ENCODE measurements at places on chromosomes 5 and 9.

GRCh38 chr9:105911104-105911911 is 217.0 kb downstream of the TMEM38B start:
- DNase-seq, result no peak

DNA sequence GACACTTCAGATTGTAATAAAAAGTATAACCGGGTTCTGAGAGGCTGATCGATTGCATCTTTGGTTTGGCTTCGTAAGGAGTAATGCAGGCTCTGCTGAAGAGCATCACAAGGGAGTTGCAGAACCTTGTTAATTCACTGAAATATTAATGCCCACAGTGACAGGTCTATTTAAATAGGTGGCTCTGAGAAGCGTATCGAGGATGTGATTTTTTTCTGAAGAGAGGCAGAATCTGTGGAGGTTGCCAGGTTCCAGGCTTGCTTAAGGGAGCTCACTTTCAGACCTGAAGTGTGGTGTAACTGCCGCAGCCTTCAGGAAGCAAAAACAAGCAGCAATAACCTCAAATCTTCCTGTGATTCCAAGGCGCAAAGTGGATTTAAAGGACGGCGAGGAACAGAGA is 80.3 kb downstream of the ANKRD33B start:
- DNase-seq, result no peak

DNA sequence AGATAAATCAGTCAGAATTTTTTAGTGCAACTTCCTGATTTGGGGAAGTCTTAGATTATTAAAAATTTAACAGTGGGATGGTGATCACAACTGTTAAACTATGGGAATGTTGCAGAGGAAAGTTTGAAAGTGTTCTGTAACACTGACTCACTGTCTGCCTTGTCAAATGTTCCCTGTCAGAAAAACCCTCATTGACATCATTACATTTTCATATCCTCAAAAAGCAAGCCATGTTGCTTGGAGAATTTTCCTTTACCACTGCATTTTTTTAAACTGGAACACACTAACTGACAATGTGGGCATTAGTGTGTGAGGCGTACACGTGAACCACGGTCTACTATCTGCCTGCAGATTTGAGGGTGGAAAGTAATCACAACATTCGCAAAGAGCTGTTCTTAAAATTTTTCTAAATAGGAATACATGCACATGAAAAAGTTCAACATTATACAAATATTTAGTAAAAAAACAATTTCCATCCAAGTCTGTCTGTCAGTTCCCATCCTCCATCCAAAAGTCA is 28.6 kb upstream of the IL7R start:
- no peak for DNase-seq

GRCh38 chr5:143004361-143005145 is 234.4 kb downstream of the ARHGAP26 start:
- no peak for DNase-seq

GRCh38 chr5:146890731-146891440 is 12.3 kb upstream of the PPP2R2B start:
- DNase-seq, result no peak

GRCh38 chr9:114185570-114186490 is 30.5 kb downstream of the COL27A1 start:
- DNase-seq, result no peak

- DNase-seq, result no peak
Measured at GRCh38 chr9:20200991-20201431, 412.2 kb upstream of the SLC24A2 start.

DNA sequence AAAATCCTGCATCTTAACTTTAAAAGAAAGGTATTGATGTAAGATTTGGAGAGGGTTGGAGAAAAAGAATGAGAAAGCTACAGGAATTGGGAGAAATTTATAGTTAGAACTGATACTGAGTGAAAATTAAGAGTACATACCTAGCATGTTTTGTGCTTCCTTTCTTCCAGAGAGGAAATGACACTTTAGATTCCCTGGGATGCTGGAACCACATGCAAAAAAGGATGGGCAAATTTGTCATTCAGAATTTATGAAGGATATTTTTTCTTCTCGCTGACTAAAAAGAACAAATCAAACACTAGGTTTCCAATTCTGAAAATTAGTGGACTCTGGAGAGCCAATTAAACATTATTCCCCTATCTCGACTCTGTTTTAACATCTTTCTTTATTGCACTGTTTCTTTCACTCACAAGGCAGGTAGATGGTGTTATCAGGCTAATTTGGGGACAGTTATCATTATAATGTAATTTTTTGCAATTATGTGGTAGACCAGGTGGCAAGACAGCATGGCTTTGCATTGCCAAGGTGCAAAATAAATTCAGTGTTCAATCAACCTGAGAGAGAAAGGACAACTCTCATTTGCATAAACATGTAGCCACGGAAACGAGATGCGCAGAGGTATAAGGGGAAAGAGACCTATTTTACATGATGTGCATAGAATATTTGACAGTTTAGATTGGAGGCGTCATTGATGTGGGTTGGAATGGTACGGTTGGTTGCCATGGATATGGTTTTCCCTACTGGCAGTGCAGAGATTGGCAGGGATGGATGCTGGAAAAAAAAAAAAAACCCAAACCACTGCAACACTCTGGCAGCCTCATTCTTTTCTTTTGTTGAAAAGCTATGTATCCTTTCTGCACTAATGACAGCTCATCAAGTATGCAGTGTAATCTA is 320.4 kb upstream of the CCNH start:
- no peak for DNase-seq

DNA sequence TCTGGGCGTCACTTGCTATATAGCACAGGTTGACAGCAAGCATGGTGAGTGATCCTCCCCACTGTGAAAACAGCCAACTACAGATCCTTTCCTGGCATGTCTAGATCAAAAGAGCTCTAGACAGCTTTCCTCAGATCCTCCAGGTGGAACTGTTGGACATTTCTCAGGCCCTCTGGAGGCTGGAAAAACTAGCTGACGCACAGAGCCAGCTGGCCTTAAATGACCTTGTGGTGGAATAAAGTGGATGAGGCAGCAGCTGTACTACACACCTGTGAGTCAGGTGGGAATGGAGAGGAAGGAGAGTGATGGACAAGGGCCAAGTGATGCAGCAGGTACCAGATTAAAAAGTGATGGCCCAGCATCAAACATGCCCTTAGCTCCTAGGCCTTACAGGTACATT is 172.7 kb downstream of the TRIM32 start:
- DNase-seq, result no peak

GRCh38 chr5:145681686-145682085 is 153.5 kb downstream of the PRELID2 start:
- peak; percentile 39 for DNase-seq

DNA sequence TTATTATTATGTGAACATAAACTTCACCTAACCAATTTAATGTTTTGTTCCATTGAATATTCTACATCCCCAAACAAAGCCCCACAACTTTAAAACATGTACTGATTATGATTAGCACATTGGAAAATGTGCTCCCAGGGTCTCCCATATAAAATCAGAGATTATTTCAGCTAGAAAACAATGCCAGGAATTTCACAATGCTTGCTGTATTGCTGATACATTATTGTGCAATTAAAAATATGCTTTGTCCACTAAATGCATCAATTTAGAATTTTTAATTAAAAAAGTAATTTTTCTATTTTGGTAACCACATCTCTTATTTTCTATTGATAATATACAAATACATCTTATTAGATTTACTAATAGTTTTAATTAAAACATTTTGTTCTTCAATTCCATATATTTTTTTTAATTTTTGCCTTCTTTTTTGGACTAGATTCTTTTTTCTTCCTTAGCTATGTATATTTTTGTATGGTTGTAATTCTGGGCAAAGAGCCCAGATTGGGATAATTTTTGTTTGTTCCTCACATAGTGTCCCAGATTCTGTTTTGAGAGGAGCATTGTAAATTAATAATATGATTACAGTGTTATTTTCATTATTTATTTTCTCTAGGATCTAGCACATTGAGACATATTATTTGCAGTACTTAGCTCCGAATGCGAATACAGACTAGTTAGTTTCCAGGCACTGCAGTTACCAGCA is 241.5 kb upstream of the CDH18 start:
- DNase-seq, result no peak

DNA sequence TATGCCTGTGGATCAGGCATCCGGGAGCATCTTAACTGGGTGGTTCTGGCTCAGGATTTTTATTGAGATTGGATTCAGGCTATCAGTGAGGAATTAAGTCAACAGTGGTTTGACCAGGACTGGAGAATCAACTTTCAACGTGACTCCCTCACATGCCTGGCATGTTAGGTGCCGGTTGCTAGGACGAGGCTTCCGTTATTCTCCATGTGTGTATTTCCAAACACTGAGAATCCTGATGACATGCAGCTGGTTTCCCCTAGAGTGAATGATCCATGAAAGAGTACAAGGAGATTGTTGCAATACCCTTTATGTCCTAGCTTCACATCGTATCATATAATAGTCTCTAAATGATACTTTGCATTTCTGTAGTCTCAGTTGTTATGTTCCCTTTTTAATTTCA is 529.2 kb downstream of the ANXA1 start:
- no peak for DNase-seq

- DNase-seq, result no peak
Measured at GRCh38 chr5:135388860-135389435, 10.1 kb downstream of the MACROH2A1 start.

DNA sequence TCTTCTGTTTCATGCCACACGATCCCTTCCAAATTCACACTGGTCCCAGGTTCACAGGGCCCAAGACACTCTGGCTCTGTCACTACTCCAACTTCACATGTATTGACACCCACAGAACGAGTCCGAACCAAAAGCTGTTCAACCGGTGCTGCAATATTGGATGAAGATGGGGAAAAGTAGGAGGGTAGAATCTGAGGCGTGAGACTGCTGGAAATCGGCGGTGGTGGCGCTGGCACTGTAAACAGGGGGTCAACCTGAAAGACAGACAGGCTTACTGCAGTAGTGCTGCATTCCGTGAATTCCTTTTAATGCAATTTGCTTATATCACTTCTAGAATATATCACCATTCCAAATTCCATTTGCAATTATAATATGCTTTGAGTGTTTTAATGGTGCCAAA is 45.4 kb downstream of the ZNF608 start:
- DNase-seq, result no peak

GRCh38 chr9:72539824-72540347 is 18.5 kb downstream of the TMC1 start:
- DNase-seq, result no peak

- DNase-seq, result no peak
Measured at GRCh38 chr9:112271466-112272098, 61.8 kb downstream of the PTBP3 start.

DNA sequence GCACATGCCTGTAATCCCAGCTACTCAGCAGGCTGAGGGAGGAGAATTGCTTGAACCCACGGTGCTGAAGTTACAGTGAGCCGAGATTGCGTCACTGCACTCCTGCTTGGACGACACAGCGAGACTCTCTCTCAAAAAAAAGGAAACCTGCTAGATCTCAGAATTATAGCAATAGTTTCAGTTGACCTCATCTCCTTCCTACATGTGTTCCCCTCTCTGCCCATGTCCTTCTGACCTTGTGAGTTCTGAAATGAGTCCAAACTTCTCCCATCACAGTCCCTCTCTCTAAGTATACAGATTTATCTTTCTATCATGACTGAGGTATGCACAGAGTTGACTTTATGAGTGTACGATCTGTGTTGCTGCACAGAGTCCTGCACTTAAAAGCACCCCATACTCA is 44.6 kb upstream of the SHOC1 start:
- DNase-seq, result no peak

GRCh38 chr9:111038331-111039230 is at the start of gene LPAR1:
Gene LPAR1, minus strand, starts transcription at chr9:111038470. Its CDS starts 66,353 bp downstream, at chr9:110972117.
- DNase-seq, result peak; percentile 23

DNA sequence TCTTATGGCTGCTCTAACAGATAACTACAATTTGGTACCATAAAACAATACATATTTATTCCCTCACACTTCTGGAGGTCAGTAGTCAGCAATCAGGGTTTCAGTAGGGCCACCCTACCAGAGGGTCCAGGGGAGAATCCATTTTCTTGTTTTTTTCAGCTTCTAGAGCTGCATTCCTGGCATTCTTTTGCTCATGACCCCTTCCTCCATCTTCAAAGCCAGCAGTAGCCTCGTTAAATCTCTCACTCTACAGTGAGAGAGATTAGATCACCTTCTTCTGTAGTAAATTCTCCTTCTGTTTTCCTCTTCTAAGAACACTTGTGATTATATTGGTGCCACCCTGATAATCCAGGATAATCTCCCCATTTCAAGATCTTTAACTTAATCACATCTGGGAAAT is 187.4 kb downstream of the RFK start:
- DNase-seq, result no peak

- no peak for DNase-seq
Measured at GRCh38 chr9:100602342-100602801, 24.5 kb downstream of the CAVIN4 start.

GRCh38 chr5:181246276-181247049 is 2.8 kb upstream of the RACK1 start:
- peak; percentile 76 for DNase-seq

DNA sequence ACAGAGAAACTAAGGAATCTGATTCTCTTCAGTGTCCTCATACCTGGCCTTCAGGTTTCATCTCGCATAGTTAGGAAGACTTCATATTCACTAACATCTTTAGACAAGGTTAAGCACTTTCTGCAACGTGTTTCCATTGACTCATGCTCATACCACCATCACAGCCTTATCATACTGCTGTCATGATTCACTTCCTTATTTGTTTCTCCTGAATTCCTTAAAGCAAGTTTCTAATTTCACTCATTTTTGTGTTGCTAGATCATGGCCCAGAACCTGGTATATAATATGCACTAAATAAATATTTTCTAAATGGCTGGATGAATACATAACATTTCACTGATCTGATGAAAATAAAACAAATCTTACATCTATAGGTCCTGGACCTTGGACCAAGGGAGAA is 472.9 kb downstream of the PRELID2 start:
- no peak for DNase-seq

- DNase-seq, result peak; percentile 14
Measured at GRCh38 chr5:157670662-157671591, at the start of gene C5orf52. Gene C5orf52, plus strand, starts transcription at chr5:157671533. Its CDS starts 82 bp downstream, at chr5:157671615.

GRCh38 chr9:33131790-33132772 is 35.1 kb downstream of the B4GALT1 start:
- DNase-seq, result no peak

- DNase-seq, result no peak
Measured at GRCh38 chr5:31417512-31417911, 114.4 kb downstream of the DROSHA start.

DNA sequence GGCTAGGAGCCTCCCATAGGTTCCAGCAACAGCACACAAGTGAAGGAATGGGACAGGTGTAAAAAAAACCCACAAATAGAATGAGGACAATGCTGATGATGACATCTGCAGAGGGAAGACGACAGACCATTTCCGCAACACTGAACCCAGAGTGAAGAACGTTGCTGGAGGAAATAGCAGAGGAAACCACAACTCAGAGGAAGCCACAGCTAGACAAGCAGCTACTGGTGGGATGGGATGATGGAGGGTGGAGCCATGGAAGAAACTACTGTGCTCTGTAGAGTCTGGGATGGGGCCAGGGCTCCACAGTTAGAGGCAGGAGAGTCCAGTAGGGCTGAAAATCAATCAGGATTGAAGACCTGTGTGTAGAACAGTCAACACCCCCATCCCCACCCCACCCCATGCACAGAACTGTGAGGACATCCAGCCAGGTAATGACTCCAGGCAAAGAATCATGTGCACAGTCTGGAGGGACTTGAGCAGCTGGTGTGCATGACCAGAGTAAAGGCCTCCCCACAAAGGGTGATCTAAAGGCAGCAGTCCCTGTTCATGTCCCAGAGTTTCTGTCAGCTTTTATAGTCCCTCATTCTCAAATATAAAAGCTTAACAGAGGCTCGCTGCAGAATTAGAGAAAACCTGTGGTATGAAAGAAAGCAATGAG is 65.2 kb upstream of the SPIN1 start:
- DNase-seq, result peak; percentile 73

- no peak for DNase-seq
Measured at GRCh38 chr5:10564838-10565784, 1.2 kb downstream of the ANKRD33B start.

Data from CD4-positive, alpha-beta T cell treated with Interferon alpha-2 for 1 hour (primary cell).